ENCODE measurements at places on chromosomes 5 and 9. TPM values are rescaled to one million over a fixed set of nuclear protein-coding genes. Genes with fewer than 3 reads are reported as not detected.

Gene ZFAND5
- 65.7 TPM for total RNA-seq

Gene CNTLN
- total RNA-seq, result 4.2 TPM

Gene PCDHA6
- not detected for total RNA-seq

Gene ADAMTSL2
- 52.5 TPM for total RNA-seq

Gene SECISBP2
- total RNA-seq, result 22.0 TPM

Gene SLCO4C1
- under 0.01 TPM for total RNA-seq

Gene DAPK1
- 25.6 TPM for total RNA-seq

Gene INSL6
- not detected for total RNA-seq

Gene KLHL3
- total RNA-seq, result 6.3 TPM

Gene HTR1A
- not detected for total RNA-seq

Gene ERP44
- total RNA-seq, result 21.5 TPM
